ENCODE measurements at places on chromosomes 16 and 17. TPM values are rescaled to one million over a fixed set of nuclear protein-coding genes. Genes with fewer than 3 reads are reported as not detected.

GRCh38 chr16:58651965-58652348, 22.3 kb upstream of the CNOT1 start:
- DNase-seq, result peak; percentile 33

DNA sequence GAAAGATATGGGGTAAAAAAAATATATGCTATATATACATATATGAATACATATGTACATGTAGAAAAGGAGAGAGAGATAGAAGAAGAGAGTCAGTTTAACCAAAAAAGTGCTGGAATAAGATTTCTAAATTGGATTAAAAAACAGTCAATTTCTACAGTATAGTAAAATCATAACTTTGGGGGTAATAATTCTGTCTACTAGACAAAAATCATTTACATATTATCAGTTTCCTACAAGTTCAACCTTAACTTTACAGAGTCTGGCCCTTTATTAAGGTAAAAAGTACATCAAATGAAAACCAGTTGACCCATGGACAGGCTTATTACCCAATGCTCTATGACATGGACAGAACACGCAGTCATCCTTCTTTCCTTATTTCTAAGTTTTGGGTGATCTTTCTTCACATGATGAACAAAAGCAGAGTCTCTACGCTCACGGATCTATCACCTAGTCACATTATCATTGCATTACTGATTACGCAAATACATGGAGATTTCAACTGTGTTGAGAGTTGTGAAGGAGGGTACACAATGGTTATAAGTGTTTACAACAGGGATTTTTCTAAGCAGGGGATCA, 63.9 kb upstream of the SMIM36 start:
- DNase-seq, result no peak

- no peak for DNase-seq
These were observed 208.4 kb downstream of the RBFOX1 start for GRCh38 chr16:7541026-7541425.

DNA sequence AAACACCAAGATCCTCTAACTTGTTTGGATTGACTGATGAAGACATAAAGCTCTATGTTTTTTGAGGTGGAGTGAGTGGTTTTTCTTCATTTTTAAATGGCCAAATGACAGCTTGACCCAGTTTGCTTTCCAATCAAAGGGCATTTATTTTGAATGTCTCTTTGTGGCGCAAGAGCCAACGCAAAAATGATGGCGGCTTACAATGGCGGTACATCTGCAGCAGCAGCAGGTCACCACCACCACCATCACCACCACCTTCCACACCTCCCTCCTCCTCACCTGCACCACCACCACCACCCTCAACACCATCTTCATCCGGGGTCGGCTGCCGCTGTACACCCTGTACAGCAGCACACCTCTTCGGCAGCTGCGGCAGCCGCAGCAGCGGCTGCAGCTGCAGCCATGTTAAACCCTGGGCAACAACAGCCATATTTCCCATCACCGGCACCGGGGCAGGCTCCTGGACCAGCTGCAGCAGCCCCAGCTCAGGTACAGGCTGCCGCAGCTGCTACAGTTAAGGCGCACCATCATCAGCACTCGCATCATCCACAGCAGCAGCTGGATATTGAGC, 329 bp downstream of the NLK start:
- DNase-seq, result no peak

BICDL2 gene
- total RNA-seq, result not detected

DHRS7C gene
- not detected for total RNA-seq

DNA sequence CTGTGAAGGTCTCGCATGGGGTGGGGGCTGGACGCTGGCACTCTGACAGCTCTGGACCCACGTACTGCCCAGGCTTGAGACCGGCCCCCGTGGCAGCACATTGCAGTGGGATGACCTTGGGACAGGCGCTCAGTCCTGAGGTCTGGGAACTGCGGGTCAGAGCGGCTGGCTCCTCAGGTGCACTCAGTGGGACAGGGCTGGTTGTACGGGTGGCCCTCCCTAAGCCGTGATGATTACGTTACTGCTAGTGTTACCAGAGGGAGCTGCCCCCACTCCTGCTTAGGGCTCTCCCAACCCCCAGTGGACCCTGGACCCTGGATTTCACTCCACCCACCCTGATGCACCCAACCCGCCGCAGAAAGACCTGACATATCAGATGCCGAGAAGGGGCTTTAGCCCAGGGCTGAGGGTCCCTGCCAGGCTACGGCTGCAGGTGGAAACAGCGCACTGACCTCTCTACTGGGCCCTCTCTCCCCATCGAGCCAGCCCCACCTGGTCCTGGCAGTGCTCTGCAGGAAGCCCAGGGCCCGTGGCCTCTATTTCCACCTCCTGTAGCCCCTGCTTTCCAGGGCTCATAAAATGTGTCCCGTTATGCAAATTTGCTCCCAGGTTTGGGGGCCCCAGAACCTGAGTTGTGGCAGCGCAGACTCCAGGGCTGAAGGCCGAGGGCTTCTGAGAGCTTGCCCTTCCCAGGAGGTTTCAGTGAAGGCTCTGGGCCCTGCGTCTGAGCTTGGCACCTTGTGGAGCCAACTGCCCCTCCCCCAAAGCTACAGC, 77.2 kb downstream of the RTN4RL1 start:
- no peak for DNase-seq

DNA sequence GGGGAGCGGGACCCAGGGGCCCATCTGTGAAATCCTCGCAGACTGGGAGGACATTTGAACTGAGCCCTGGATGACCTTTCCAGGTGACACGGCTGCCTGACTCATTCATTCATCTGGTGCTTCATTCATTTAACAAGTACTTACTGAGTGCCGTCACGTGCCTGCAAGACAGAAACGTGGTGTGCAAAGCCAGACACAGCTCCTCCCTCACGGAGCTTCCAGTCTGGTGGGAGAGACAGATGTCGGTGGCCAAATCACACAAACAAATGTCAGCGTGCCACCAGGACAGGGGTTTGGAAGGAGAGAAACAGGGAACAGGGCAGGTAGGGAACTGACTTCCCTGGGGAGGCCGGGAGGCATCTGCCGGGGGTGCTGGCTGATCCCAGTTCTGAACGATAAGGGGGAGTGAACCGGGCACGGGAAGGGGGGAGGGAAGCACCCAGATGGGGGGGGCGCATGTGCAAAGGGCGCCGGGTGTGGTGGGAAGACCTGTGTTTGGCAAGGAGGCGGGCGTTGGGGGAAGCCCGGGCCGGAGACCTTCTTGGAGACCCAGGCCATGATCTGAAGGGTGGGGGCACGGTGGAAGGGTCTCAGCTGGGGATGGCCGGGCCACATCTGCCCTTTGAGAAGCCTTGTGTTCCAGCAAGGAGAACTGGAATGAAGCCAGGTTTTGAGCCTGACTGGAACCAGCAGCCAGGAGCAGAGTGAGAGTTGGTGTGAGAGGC, 93.6 kb upstream of the CIBAR2 start:
- no peak for DNase-seq

GRCh38 chr17:37261286-37261685, 114.5 kb upstream of the C17orf78 start:
- peak; percentile 57 for DNase-seq

NOD2 gene
- total RNA-seq, result 0.80 TPM

DNA sequence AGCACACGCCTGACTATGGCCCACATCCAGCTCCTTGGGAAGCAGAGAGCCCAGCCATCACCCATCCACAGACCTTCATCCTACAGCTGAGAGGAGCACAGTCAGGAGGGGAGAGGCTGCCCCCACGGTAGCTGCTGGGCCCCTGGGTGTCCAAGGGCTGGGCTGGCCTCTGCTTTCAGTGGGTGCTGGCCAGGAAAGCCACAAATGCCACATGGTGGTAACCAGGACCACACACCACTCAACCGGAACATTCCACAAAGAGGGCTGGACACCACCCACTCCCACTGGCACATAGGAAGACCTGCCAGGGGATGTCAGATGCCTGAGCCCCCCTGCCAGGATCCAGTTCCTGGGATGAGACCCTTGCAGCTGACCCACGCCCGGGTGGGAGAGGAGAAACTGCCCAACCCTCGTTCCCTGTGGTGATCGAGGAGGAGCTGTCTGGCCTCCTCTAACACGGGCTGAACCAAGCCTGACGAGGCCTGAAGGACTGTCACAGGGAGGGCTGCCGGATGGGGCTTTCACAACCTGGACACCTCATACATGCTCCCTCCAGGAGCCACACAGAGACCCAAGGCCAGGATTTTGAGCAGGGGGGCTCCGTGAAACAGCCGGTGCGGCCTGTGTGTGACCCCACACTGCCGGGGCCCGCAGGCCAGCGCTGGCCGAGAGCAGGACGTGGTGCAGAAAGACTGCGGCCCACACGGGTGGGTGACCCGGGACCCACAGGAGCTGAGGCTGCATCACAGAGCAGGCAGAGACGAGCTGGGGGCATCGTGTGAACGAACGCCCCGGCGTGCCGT, 30.7 kb downstream of the PIEZO1 start:
- DNase-seq, result no peak

DNA sequence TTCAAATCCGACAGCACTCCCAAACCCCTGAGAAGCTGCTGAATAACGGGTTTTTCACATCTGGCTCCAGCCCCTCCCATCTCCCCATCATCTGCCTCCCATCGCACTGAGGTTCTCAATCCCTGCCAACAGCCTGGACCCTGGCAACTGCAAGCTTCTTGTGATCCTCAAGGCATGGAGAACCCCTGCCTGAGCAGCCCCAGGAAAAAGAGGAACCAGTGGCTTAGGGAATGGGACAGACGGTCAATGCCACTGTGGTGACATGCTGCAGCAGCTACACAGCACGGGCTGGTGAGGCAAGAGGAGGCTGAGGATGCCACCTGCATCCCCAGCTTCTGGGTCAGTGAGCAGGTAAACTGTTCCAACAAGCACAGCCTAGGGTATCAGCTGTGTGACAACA, 3.3 kb upstream of the MBTPS1 start:
- no peak for DNase-seq

- no peak for DNase-seq
These were observed 3.4 kb downstream of the PLEKHH3 start for GRCh38 chr17:42673266-42673884.

DNA sequence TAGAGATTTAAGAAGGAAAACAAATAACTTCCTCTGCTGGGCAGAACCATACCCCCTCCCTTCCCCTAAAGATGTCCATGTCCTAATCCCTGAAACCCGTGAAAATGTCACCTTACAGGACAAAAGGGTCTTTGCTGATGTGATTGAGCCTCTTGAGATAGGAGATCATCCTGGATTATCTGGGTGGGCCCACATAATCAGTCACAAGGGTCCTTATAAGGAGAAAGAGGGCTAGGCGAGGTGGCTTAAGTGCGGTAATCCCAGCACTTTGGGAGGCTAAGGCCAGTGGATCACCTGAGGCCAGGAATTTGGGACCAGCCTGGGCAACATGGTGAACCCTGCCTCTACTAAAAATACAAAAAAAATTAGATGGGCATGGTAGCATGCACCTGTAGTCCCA, 12.0 kb upstream of the SLC39A11 start:
- DNase-seq, result no peak

GDPD3 gene
- total RNA-seq, result 0.83 TPM

- DNase-seq, result no peak
These were observed 190.4 kb downstream of the SALL1 start for GRCh38 chr16:50960517-50961202.

GRCh38 chr17:15171167-15172047, 93.7 kb downstream of the PMP22 start:
- peak; percentile 49 for DNase-seq

DNA sequence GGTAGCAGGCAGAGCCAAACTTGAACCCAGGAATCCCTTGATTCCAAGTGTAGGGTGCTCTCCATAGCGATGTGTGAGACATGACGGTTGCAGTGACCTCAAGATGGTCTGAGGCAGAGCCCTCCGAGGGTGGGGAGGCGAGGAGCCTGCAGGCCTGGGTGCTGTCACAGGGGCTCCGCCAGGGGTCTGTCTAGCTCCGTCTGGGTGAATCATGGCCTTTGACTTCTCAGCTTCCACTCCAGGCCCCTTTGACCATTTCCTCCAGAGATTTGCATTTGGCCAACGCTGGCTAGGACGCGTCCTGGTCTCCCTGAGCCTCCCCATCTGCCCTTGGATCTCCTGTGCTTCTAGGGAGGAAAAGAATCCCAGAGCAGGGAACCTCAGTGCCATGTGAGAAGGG, 104.6 kb downstream of the RAP1GAP2 start:
- DNase-seq, result no peak

DNA sequence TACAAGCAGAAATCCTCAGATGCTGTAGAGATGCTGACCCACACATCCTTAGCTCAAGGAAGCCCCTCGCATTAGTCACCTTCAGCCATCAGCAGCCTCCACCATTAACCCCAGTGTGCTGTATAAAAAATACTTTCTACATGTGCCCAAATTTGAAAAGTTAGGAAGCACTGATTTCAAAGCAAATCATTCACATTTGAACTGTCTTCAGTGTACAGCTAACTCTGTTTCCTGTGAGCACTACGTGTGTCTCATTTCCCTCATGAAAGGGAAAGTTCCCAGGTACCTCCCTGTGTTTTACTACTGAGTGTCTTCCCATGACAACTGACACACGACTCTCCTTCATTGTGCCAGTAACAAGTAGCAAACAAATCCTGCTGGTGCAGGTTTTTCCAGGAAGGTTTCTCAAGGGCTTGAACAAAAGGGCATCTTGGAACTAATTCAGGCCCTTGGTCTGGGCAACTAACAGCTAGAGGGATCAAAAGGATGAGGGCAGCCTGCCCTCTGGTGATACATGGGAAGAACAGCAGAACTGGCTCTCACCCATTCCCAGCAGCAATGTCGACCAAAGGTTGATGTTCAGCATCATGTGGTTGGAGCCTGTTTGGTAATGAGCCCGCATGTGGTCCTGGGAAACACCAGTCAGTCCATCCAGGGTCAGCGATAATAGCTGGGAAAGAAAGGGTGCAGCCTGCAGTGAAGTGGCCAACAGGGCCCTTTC, 4.0 kb downstream of the SLC35B1 start:
- peak; percentile 42 for DNase-seq

DNA sequence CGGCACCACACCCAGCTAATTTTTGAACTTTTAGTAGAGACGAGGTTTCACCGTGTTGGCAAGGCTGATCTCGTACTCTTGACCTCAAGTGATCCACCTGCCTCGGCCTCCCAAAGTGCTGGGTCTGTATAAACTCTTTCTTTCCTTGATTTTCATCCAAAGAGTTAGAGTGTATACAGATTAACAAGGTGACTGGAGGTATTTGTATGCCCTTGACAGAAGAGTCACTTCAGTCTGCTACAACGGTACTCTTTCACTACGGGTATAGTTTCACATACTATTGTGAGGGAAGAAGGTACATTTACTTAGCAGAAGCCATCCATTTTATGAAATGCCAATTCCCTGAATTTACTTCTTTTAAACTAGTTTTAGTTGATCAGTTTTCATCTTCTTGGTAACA, 32.5 kb downstream of the PPM1E start:
- no peak for DNase-seq

Data from LHCN-M2 (cell line).